RPMI8226 (cell line): ENCODE measurements at places on chromosomes 2 and 18.

- no peak for DNase-seq
Measured at GRCh38 chr18:49050452-49050851, 99.7 kb upstream of the SMAD7 start.

DNA sequence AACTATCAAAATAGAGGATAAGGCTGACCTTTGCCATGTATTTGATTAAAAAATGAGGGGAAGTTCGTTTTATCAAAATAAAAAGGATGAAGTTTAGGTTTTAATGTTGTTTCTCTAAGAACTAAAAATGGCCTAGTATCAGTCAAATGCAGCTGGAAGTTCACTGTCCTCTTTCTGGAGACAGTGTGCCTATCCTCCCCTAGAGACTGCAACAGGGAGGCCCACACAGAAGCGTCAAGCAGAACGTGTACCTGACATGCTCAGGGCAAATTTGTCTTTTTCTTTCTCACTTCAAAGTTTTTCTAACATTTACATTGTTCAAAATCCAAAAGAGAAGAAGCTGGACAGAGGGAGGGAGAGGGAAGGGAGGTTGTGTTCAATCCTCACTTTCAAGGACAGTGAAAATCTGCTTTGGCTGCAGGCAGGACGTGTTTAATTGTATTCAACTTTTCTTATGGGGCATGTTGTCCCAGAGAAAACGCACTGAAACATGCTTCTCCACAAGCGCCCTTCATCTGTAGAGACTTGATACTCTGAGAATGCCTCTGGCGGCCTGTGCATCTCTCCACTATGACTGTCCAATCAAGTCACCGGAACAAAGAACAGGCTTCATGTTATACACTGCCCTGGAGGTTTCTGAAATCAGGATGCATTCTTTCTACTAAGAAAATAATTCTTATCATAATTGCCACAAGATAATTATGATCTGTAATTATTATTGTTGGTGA is 65.1 kb downstream of the FAM210A start:
- no peak for DNase-seq

DNA sequence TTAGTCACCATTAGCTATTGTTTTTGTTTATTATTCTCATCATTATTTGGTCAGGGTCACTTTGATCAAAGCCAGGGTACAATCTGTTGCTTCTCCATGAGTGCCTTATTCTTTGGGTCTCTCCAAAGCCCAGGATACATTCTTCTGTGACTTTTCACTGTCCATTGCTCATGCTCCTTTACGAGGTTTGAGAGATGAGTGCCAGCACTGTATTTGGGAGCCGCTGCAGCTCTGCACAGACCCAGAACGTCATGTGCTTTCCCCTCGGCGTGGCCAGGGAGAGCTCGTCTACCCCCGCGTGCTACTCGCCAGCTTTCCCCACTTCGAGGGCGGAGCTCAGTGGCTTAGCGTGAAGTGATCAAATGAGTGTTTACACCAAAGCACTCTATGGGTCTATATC is 123.7 kb downstream of the COL6A3 start:
- DNase-seq, result no peak

- peak; percentile 88 for DNase-seq
Measured at GRCh38 chr2:190469771-190470170, 61.6 kb downstream of the MFSD6 start.

GRCh38 chr2:120638450-120638849 is 97.2 kb upstream of the GLI2 start:
- DNase-seq, result no peak

GRCh38 chr2:142445551-142446072 is 314.8 kb upstream of the LRP1B start:
- no peak for DNase-seq

GRCh38 chr2:64019083-64019974 is at the start of gene VPS54:
Gene VPS54, minus strand, starts transcription at chr2:64019428. Its CDS starts 35,429 bp downstream, at chr2:63983999.
- DNase-seq, result peak; percentile 68

- no peak for DNase-seq
Measured at GRCh38 chr2:209938906-209939305, 63.5 kb upstream of the RPE start.

DNA sequence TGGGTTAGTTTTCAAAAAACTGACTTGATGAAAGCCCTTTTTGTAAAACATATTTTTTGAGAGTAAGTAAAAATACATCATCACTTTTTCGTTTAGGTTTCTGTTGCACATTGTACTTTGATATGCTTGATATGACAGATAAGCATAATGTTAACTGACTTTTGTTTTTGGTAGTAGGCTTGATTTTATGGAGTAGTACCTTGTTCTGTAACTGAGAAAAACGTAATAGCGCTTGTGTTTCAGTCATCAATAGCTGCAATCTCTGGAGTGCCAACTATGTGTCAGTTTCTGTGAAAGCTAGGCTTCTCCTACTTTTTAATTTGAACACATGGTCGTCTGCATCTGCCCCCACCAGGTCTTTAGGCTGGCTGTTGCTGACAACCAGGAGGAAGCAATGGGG is 1.3 kb downstream of the LCLAT1 start:
- no peak for DNase-seq

DNA sequence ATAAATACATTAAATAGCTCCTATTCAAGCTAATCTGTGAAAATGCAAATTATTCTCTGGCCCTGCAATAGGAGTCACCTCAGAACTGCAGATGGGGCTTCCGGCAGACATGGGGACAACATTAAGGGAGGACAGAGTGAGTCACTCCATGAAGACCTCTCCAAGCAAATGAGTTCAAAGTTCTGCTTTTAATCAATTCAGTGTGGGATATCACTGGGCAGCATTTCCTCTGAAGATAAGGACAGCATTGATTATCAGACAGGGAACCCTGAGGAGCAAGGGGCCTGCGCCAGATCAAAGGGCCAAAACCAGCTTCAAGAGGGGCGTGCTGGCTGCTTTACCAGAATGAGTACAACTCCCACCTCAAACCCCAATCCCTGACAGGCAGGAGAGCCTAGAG is 356.9 kb upstream of the KLHL29 start:
- no peak for DNase-seq

DNA sequence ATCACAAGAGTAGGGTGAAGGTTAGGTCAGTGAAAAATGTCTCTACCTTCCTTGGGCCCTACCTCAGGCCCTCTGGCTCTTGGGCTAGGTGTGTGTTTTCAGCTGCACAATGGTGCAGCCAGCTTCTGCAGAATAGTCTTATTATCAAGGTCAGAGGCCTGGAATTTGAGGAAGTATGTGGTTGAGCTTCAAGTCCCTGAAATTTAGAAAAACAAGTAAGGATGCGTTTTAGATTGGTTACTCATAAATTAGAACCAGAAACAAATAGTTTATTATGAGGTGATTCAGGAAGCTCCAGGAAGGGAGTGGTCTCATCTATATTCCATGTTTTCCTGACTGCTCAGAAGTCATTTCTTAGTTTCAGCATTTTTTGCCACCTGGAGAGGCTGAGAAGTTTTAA is 204.2 kb upstream of the CELF4 start:
- DNase-seq, result no peak

DNA sequence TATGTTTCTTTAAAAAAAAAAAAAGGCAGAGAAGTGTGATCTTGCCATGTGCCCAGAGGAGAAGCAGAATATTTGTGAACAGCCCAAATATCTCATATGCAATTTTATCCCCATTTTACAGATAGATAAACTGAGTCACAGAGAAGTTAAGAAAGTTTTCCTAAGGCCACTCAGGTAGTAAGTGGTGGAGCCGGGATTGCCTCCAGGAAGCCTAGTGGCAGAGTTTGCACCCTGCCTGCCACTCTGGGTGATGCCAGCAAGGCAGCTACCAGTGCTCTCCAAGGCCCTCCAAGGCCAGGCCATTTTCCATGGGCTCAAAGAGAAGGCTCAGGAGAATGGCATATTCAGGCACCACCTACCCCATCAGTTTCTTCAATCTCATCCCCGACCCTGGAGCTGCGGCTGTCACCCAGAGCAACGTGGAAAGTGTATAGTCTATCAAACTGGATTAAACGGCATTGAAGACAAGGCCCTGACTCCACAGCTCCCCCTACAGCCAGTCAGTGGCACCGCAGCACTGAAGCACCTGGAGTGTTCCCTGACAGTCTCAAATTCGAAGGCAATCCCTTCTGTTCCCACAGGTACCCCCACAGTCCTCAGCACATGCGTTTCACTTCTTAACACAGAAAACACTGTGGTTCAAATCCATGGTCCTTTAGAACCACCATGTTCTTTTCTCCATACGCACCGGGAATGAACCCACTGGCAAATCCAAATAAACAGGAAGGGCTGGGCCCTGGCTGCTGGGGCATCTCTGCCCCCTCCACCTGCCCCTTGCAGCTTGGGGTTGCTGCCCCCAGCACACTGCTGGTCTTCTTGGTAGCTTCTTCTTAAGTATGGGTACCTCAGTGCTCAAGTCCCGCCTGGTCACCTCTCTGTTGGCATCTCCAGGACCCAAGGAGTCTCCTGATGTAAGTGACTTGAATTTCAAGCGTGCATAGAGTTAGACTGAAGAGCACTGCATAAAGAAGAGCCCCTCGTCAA is 175.3 kb downstream of the INHBB start:
- DNase-seq, result peak; percentile 62

DNA sequence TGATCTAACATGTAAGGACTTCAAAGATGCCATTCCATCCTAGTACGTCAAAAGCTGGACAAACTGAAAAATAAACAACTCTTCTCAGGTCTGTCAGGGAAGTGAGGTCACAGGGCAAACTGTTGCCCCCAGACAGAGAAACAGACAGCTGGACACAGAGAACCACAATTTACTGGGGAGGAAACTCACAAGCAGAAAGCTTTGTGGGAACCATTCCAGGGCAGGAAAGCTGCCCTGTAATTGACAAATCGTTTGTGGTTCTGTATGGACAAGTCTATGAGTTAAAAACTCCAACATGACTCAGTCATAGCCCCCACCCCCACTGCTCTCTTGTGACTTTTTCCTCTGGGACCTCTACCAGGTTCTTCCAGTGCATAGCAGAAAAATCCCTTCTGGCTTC is 28.4 kb downstream of the MCEE start:
- DNase-seq, result no peak

GRCh38 chr2:83168377-83168776 is 1290.7 kb downstream of the SUCLG1 start:
- no peak for DNase-seq

DNA sequence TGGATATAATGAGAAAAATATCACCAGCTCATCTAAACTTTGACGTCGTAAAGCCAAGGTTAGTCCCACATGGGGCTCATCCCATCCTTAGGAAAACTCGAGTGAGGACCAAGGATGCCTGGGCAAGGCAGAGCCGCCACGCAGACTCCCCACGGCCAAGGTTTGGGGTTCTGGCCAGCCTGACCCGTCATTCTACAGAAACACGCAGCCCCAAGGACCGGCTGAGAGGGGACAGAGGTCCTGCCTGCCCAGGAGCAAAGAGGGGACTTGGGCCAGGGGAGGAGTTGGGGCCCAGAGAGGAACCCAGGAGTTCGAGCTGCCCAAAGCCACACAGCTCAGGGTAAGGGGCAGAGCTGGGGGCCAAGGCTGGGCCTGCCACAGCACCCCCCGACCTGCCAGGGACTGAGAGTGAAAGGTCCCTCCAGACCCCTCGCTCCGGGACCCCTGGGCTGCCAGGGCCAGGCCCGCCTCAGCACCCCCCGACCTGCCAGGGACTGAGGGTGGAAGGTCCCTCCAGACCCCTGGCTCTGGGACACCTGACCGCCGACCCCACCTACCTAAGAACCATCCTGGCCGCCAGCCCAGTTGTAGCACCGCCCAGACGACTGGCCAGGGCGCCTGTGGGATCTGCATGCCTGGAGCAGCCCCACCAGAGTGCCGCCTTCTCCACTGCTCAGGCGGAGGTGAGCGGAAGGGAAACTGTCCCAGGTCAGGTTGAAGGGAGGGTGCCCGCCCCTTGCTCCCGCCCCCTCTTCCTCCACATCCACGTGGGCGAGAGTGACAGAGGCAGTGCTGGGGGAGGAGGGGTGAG is at the start of gene PDCD1:
TSS of gene PDCD1 (minus strand) at position 689 of the 811 bp plus-strand sequence. CDS start at position 633, 56 bp downstream.
- DNase-seq, result peak; percentile 91

DNA sequence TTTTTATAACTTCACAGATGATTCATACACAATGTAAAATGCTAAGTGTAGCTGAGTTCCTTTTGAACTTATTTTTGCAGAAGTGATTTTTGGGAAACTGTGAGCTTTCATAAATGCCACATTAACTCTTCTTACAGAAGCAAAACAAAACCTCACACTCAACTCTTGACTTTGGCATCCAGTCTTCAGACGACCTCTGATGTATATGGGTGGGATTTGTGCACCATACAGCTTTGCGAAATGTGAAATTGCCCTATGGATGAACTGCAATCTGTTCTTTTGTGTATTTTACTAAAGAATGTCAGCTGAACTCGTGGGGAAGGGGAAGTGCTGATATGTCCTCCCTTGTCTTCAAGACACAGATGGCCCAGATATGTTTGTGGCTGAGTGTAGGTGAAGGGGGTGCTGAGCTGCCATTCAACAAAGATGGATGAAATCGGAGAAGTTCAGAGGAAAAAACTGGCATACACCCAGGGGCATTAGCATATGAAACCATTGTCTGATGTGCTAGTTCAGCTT is 218.3 kb downstream of the PTGR3 start:
- peak; percentile 35 for DNase-seq

DNA sequence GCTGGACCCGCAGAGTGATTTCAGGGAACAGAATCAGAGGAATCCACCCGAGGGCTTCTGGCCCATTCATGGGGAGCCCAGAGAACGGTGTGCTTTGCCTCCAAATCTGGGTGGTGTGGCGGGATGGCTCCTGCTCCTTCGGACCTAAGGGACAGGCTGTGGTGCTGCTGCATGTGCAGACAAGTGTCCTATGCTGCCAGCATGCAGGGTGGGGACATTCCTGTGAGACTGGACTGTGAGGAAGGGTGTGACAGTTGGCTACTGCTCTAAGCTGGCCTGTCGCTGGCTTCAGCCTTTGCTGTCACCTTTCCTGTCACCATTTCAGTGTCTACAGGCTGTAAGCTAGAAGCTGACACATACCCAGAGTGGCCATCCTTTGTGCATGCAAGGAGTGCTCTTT is 2.9 kb upstream of the SLC4A3 start:
- DNase-seq, result no peak

DNA sequence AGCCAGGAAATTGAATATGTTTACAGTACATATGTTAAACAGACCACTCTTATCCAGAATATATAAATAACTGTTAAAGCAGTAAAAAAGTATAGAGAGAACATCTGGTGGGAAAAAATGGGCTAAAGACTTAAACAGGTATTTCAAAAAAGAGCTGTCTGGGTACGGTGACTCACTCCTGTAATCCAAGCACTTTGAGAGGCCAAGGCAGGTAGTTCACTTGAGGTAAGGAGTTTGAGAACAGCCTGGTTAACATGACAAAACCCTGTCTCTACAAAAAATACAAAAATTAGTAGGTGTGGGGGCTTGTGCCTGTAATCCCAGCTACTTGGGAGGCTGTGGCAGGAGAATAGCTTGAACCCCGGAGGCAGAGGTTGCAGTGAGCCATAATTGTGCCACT is 171.4 kb upstream of the FSIP2 start:
- no peak for DNase-seq

DNA sequence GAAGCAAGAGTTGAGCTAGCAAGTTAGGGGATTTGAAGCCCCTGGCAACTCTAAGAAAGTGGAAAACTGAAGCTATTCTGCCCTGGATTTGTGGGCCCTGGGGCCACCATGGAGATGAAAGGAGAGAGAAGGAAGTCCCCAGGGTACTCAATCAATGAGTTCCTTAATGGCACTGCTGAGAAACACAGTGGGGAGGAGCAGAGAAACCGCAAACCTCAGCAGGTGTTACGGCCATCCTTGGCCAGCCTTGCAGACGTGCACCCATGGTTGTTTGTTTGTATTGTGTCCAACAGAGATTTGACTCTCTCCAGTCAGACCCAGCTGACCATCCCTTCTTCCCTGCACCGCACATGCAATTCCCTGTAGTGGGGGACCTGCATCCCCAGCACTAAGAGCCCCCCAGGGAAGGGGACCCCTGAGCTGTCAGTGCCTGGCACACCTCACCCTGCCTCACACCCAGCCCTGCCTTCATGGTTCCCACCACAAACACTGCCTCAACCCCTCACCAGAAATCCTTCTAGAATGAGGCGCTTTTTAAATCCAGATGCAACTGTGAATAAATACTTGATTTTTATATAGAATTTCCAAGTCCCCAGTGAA is 255.3 kb downstream of the SH3BP4 start:
- DNase-seq, result peak; percentile 71
